ENCODE measurements at places on chromosomes 6 and 20. TPM values are rescaled to one million over a fixed set of nuclear protein-coding genes. Genes with fewer than 3 reads are reported as not detected.

The SMLR1 gene
- polyA plus RNA-seq: 0.12 TPM

The ORC3 gene
- polyA plus RNA-seq: 28.3 TPM

The HLA-DPB1 gene
- 14.9 TPM for polyA plus RNA-seq

The BTNL2 gene
- polyA plus RNA-seq: not detected

The SLC26A8 gene
- 0.13 TPM for polyA plus RNA-seq

The LINC00237 gene
- polyA plus RNA-seq: 0.13 TPM

The LPIN3 gene
- polyA plus RNA-seq: 5.3 TPM

Data from muscle of arm (tissue), 14 donors.